ENCODE measurements at places on chromosomes 7 and 10. TPM values are rescaled to one million over a fixed set of nuclear protein-coding genes. Genes with fewer than 3 reads are reported as not detected.

The CHST3 gene
- total RNA-seq, result 19.5 TPM

The C10orf67 gene
- 0.30 TPM for total RNA-seq

The TWIST1 gene
- 39.9 TPM for total RNA-seq

The CCL26 gene
- total RNA-seq, result 0.69 TPM

The FOXL3 gene
- total RNA-seq, result not detected

The BHLHA15 gene
- total RNA-seq, result 0.49 TPM

The ADRB1 gene
- 0.79 TPM for total RNA-seq

The SLC18A3 gene
- total RNA-seq, result not detected

The GBX1 gene
- total RNA-seq, result 0.30 TPM

The C7orf33 gene
- not detected for total RNA-seq

The TEX47 gene
- total RNA-seq, result not detected

The EMX2 gene
- 5.5 TPM for total RNA-seq

The SPDYE1 gene
- 0.10 TPM for total RNA-seq

The SPDYE8 gene
- total RNA-seq, result 0.10 TPM

- peak; percentile 15 for DNase-seq
Measured at GRCh38 chr7:143042159-143042789, 9.9 kb upstream of the OR6V1 start.

DNA sequence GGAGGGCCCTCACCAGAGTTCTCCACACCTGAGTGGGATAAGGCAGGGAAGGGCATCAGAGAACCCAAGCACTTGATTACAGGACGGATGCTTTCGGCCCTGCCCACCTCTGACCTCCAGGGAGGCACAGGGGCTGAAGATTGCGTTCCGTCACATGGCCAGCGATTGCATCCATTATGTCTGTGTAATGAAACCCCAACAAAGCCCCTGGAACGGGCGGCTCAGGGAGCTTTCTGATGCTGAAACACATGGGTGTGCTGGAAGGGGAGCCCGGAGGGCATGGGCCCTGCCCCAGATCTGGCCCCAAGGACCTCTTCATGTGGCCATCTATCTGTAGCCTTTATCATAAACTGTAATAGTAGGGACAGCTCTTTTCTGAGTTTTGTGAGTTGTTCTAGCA lies 117.2 kb downstream of the PTPN20 start:
- DNase-seq, result no peak

- no peak for DNase-seq
Measured at GRCh38 chr10:13844651-13845050, 257.9 kb downstream of the PRPF18 start.

- DNase-seq, result no peak
Measured at GRCh38 chr7:16648551-16648950, 2.6 kb downstream of the BZW2 start.

- DNase-seq, result no peak
Measured at GRCh38 chr7:108193594-108194498, 63.7 kb upstream of the LAMB4 start.

- DNase-seq, result no peak
Measured at GRCh38 chr7:115410434-115410820, 488.5 kb downstream of the MDFIC start.

- peak; percentile 98 for DNase-seq
Measured at GRCh38 chr10:33306701-33307519, 27.6 kb downstream of the NRP1 start.

DNA sequence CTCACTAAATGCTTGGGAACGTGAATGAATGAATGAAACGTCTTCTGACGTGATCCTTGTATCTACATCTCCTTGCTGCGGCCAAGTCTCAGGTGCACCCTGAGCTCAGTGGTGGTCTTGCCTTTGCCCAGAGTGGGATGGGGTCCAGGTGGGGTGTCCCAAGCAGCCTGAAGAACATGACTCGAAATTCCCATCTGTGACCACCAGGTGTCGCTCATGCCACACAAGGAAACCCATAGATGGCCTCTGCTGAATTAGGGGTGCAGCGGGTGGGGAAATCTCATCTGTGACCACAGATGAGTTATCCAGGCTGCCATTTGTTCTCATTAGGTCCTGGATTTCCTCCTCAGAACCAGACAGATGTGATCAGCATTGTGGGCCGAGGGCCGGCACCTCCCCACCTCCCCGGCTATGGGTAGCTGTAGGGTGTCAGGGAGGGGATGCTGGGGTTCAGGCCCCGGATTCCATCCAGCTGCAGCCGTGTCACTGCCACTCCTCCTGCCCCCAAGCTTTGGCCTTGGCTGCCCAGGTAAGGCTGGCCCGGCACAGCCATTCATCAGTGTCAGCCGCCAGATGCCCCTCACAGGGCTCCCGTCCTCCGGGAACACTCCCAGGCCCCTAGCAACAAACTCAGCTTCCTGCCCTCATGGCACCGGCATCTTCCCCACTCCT lies 21.0 kb upstream of the GNA12 start:
- DNase-seq, result peak; percentile 29

DNA sequence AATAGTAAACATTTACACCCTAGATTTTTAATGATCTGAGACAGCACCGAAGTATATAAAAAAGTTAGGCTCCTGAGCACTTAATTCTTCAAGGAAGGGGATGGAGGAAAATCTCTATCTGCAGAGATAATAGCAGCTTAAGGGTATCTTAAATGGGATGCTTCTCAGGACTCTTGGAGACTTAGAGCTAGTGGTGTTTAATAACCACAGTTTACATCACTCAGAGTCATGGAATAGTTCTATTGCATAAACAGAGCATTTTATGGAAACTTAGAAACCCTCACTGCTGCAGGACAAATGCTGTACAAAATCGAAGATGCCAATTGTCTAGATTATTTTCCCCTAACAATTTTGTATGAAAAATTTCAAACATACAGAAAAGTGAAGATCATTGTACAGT lies 398.9 kb upstream of the GALNT17 start:
- DNase-seq, result no peak

DNA sequence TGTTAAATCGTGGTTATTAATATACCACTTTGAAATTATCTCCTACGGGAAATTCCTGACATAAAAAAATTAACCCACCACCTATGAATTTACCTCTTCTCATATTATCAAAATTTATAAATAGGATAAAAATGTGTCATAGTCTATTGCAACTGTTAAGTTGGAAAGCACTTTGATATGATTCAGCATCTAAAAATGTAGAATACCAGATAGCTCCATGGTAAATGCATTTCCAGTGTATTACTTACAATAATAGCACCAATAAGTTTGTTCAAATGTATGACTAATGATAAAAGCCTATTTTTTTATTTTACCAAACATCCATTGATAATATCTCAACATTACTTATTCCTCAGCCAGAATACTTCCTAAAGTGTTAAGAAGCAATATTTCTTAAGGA lies 13.6 kb upstream of the KCND2 start:
- no peak for DNase-seq

- peak; percentile 55 for DNase-seq
Measured at GRCh38 chr7:98669329-98670000, 52.4 kb downstream of the NPTX2 start.

DNA sequence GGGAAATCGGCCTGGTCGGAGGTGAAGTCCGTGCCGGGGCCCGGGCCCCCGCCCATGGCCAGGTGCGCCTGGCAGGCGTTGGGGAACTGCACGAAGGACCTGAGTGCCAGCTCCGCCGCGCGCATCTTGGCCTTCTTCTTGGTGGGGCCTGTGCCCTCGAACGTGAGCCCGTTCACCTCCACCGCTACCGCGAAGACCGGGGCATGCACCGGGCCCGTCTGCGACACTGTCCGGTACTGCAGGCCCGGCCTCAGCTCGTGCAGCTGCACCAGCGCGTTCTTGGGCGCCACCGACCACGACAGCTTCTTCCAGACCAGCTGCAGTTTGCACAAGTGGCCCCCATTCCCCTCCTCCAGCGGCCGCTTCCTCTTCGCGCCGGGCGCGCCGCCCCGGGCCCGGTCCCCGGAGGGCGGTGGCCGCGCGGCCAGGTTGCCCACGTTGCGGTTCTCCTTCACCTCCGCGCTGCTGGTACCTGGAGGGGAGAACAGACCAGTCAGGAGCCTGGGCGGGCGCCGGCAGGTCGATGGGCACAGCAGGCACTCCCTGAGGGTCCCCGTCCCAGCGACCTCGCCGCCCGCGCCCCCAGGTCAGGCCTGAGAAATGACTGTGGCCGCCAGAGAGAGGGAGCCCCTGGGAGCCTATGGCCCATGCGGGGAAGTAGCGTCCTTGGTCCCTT lies 307.4 kb downstream of the WDR37 start:
- DNase-seq, result no peak

DNA sequence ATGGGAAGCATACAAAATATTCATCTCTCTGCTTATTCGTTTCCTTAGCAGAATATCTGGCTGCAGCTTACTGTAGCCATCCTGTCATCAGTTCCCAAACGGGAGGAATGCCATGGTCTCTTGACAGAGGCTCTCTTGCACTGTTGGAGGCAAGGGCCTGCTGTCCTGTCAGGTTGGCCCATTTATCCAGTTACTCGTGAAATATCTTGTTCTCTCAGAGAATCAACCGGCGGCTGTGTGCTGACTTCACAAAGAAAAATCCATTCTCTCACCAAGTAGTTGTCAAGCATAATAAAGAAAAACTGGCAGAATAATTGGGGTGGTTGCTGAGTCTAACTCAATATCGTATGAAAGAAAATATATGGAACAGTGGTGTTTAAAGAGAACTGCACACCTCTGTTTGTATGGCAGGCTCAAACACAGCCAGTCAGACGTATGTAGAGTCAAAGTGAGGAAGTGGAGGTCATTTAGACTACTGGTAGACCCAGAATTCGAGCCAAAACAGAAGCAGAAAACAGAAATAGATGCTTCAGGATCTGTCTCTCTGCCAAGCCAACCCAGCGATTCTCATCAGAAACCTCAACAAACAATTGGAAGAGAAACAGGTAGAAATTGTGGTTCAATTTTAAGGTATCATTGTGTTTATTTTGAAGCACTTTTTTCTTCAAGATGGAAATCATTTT lies 349.2 kb upstream of the PRKCQ start:
- DNase-seq, result no peak

GRCh38 chr10:67770537-67770936 lies 67.5 kb downstream of the DNAJC12 start:
- DNase-seq, result no peak

All from skin of body (tissue), 3 donors.